ENCODE measurements at places on chromosomes 7 and 10.

DNA sequence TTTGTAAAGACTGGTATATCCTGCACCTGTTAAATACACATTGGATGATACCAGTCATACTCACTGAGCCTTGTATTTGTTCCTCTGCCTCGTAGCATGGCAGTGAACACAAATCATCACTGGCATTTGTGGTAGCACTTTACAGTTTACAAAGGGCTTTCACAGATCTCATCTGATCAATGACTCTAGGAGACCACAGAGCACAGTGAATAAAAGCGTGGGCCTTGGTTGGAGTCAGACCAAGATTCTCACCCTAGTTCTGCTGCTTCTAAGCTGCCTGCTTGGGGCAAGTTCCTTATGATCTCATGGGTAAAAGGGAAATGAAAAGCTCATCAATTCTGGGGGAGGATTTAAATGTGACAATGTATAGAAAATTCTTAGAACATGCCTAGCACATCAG lies 129.9 kb upstream of the AGK start:
- DNase-seq = no peak

DNA sequence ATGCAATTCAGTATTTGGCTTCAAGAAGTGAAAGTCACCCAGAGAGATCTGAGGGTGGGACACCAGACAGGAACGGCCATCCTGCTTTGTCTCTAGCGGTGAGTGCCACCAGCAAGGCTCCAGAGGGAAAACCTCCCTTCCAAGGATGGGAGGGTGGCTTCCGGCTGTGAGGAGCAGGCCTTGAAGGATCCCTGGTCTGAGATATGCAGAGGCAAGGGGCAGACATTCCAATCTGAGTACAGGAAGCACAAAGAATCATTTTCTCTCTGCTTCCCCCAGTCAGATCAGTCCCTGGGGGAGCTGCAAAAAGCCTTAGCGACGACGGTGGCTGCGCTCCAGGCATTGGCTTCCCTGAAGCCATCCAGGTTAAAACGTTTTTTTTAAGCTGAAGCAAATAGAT lies 167.4 kb downstream of the TEX36 start:
- DNase-seq = no peak

DNA sequence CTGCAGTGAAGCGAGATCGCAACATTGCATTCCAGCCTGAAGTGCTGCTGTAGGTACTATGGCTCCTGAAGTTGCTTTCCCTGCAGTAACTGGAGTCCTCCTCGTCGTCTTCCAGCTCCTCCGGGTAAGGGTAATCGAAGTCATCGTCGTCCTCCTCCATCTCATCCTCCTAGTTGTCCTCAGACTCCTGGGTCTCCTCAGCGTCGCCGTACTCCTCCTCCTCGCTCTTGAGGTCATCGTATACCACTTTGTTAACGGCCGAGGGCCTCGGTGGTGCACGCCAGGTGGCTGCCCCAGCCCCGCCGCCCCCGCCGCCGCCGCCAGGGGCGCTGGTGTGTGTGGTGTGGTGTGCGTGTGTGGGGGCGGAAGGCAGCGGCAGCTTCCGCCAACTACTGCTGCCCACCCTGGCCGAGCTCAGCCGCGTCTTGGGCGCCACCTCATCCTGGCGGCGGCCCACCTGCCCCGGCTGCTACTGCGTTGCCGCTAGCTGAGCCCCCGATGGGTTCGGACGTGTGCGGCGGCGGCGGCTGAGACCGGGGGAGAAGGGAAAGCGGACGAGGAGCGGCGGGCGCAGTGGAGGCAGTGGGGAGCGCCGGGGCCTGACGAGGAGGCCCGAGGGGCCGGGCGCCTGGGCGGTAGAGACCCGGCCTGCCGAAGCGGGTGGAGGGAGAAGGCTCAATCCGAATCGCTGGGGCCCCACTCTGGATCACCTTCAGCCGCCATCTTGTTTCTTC lies 11.8 kb upstream of the ACBD5 start:
- peak; percentile 44 for DNase-seq

DNA sequence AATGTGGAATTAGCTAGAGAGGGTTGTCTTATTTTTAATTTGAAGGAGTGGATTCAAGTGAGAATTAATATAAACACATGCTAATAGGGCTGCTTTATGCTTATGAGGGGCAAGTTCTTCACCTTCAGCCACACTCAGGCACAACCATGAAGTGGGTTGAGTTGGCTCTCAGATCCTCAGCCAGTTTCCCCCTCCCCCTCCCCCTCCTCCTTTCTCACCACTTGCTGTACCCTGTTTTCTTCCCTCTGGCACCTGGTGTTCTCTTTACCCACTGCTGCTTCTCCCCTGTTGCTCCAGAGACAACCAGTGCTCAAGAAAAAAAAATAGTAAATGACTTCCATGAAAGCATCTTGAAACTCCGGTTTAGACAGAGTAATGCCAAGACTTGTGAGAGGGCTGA lies 1083.3 kb downstream of the CNTNAP2 start:
- no peak for DNase-seq

DNA sequence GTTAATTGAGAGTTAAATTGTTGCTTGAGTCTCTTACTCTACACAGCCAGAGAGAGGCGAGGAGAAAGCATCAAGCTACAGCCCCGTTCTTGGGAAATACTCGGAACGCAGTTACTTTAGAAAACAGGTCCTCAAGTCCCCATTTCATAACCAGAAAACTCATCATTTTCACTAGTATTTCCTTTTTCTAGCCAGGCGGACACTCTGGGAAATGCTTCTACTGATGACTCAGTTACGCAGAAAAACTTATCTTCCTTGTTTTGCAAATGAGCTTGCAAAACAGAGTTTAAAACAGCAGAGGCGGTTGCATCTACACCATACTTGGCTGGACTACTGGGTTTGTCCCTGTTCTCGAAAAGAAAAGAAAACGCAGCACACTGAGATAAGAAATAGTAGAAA lies 111.4 kb upstream of the FGFR2 start:
- DNase-seq = no peak

DNA sequence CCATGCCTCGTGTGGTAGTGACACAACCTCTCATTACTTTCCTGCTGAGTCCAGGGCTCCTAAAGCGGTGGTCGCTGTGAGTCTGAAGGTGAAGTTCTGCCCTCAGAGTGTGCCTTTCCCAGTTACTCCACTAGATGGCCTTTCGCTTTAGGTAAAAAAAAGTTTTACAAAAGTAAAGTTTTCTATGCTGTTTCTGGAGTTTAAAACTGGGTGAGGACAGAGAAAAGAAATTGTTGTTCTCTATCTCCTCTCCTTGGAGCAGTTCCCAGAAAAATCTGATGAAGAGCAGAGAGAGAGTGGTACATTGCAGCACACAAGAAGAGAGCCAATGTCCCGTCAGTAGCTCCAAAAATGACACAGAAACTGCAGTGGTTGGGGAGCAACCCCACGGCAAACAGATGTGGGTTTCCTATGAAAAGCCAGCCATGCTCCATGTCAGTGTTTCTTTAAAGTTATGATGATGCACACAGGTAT lies 257.1 kb downstream of the GLI3 start:
- no peak for DNase-seq

- DNase-seq = no peak
These were observed 876 bp upstream of the PIK3AP1 start for GRCh38 chr10:96721207-96721572.

DNA sequence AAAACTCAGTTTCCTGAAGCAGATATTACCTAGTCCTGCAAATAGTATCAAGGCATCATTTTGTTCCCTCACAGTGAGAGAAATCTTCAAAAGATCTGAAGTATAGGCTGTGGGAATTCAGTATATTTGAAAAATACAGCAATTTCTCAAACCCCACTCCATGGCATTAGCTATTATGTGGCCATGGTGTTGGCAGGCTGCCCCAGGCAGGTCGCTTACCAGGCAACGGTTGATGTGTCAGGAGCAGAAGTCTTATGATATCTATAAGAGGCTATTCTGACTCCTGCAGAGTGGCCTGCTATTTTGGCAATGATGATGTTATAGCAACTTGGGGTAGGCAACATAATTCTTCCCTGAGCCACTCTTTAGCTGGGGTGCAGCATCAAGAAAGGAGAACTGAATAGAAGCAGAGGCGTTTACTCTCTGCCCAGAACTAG lies 187.9 kb downstream of the PLXDC2 start:
- no peak for DNase-seq

DNA sequence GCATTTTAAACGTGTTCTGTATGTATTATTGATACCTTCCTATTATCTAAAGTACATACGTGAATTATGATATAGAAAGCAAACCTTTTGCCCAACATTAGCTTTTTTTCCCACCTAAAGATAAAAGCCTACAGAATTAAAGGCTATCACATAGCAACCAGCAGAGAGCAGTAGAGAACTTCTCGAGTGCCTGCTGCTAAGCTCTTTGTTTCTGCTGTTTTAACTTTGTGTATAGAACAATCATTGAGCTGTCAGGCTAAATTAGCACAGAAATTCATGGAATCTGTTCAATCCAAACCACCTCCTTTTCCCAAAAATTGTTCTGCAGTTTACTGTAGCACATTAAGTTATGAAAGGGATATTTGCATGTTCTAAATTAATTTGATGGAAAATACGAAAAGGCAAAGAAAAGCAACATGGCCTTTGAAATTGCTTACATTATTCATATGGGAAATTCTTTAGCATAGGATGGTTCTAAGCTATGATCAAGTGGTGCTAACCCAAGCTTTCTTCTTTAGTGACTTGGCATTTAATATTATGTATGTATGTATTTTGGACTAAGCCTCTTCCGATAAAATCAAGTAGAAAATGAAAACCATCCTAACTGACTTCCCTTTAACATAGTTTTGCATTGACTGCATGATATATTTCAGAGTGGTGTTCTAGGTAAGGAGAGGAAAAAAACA lies 1288.5 kb downstream of the GATA3 start:
- DNase-seq = no peak

DNA sequence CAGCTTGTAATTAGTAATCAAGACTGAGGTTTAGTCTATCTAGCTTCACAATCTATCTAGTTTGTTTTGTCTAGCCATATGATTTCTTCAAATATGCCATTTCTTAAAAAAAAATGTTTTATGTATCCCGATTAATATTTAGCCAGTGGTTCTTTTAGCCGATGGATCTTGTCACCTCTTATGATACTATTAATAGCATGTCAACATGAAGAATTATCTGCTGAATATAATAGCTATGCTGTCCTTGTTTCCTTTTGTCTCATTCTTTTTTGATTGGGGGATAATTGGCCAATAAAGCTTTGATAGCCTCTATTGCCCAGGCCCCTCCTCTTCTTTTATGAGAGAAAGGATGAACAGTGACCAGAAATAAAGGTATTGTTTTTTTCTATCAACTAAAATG lies 32.8 kb downstream of the PTEN start:
- no peak for DNase-seq

DNA sequence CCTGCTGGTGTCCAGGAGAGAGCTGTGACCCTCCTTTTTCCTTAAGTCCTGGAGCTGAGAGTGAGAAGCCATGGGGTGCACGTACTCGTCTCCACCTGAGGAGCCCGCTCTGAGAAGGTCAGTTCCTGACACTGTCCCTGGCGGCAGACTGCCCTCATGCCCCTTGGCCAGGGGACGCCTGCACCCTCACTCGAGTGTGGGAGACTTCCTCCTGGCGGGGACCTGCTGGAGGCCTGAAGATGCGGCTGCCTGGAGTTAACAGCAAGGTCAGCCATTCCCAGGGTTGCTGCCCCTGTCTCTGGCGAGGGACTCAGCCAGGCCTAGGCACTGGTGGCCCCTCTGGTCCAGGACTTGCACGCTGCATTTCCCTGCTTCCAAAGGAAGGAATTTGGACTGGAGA lies 26.4 kb downstream of the TMEM120A start:
- no peak for DNase-seq

DNA sequence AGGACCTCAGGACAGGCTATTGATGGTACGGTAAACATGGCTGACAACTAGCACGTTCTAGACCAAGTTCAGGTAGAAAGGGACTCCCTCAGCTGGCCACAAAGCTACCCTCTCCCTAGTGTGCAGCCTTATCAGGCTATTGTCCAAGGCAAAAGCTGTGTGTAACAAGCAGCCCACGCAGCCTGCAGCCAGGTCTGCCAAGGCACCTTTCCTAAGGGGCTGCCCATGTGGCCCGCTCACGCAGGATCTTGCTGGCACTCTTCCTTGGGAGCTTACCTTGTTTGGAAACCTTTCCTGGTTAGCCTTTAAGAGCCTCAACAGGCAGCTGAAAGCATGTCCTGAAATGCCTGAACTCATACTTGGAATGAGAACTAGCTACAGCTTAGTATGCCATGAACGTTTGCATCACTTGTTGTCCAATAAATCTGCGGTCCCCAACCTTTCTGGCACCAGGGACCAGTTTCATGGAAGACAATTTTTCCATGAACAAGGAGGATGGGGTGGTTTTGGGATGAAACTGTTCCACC lies 51.7 kb downstream of the SYPL1 start:
- DNase-seq = no peak

DNA sequence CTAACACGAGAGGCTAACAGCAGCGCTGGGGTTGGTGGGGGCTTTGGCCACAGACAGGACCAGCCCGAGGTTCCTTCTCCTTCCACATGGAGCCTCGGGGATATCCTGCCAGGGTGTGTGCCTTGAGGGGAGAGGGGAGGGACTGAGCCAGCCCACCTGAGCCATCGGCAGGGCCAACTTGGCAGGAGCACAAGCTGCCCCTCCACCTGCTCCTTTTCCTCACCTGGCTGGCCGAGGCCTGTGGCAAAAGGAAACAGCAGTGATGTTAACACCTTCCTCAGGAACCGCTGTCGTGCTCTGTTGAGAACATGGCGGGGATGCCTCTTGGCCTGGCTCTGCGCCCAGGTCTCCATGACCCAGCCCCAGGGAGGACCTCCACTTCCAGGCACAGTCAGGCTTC lies 255.1 kb upstream of the PPP2R2D start:
- no peak for DNase-seq

Data from stimulated activated CD4-positive, alpha-beta T cell treated with anti-CD3 and anti-CD28 coated beads, TNF-alpha, amount 100 ng/mL, for 1 hour (primary cell).